ENCODE measurements at places on chromosomes 2 and 18.

GRCh38 chr2:160613466-160614153, 120.0 kb upstream of the RBMS1 start:
- no peak for DNase-seq

DNA sequence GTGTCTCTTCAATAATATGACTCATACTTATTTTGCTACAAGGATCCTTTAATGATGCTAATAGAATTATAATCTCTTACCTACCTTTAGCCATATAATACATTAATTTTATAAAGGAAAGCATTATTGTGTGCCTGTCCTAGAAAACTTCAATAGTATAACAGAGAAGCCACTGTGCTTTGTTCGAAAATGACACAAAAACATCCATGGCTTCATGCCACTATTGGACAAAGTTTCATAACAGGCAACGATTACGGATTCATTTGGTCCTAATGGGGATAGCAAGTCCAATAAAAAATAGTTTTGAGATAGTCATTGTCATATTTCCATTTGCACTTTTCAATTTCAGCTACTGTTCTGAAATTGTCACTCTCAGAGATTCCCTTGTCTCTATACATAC, 52.5 kb upstream of the CCDC150 start:
- DNase-seq: no peak

DNA sequence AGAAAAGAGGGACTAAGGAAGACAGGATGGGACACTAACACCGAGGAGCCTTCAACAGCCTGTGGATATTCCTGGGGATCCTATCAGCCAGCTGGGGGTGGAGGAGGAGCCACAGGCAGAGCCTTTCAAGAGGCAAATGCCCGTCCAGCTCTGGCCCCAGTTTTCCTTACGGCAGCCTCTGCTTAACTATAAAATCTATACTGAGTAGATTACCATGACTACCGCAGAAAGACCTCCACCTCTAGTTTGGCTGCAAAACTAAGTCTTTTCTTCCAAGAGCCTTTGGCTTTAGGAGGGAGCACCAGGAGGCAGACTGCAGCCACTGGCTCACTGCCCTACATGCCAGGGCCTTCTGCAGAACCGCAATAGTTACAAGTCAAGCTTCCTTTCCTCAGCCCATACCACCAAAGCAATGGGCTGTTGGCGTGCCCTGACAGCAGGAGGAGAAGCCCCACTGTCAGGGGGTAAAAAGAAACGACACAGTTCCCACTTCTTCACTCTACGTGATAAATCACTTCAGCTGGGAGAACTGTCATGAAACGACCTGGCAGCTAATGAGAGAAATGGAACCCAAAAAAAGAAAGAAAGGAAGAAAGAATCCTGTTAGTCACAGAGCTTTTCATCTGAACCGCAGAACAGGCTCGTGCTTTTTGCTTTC, 25.1 kb upstream of the CREB1 start:
- DNase-seq: no peak

- DNase-seq: no peak
Observed at GRCh38 chr2:86507600-86507999, 55.6 kb downstream of the CHMP3 start.

- no peak for DNase-seq
Observed at GRCh38 chr2:54604871-54605270, 118.6 kb upstream of the EML6 start.

GRCh38 chr2:123521854-123522253, 503.2 kb upstream of the CNTNAP5 start:
- DNase-seq: no peak

DNA sequence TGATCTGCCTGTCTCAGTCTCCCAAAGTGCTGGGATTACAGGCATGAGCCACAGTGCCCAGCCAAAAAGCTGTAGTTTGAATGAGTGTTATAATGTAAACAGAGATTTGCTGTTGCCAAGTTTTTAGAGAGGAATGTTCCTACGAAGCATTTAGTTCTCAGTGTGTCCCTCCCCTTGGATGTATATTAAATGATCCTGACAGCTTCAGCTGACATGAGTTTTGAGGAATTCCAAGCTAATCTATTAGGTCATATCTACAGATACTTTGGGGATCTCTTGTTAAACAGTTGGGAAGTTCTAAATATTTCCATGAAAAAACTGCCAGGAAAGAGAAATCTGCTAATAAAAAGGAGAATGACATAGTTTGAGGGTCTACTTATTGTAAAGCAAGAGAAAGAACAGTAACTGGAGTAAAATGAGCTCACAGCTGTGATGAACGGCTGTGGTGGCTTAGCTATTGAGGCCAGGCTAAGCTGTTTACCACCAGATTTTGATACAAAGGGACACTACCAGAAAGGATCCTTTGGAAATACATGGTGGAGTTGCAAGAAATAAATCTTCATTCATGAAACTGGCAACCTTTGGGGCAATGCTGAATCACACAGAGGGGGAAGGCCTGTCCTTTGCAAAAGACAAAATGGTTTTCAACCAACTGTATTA, 2.6 kb upstream of the STON1 start:
- DNase-seq: no peak

DNA sequence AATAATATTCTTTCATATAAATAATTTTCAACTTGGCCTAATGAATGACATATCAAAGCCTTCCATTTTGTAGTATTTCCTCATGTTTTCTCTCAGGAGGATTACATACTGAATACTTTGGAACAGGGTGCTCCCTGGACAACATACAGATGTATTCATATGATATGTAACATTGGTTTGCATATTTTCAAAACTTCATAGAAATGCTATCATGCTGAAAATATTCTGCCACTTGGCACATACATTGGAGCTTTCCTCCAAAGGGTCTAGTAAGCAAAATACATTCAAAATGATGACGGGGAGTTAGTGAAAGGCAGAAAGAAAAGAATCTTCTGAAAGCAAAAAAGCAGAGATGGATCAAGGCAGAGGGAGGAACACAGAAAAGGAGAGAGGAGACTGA, 38.1 kb upstream of the RTN4 start:
- DNase-seq: no peak

GRCh38 chr18:12679183-12679786, 21.4 kb upstream of the SPIRE1 start:
- DNase-seq: no peak

DNA sequence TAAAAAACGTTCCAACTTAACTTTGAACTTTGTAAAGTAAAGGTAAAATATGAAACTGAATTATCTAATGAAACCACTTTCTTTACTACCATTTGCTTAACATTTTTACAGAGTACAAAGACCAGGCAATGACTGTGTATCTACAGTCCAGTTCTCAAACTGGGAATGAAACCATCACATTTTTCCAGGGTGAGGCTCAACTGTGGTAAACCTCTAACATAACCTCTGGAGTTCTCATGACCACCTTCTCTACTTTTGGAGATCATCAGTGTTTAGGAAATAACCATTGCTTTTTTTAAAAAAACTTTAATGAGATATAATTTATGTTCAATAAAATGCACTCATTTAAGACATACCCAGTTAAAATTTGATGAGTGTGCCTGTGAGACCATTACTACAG, 223.5 kb downstream of the RNF152 start:
- DNase-seq: no peak

DNA sequence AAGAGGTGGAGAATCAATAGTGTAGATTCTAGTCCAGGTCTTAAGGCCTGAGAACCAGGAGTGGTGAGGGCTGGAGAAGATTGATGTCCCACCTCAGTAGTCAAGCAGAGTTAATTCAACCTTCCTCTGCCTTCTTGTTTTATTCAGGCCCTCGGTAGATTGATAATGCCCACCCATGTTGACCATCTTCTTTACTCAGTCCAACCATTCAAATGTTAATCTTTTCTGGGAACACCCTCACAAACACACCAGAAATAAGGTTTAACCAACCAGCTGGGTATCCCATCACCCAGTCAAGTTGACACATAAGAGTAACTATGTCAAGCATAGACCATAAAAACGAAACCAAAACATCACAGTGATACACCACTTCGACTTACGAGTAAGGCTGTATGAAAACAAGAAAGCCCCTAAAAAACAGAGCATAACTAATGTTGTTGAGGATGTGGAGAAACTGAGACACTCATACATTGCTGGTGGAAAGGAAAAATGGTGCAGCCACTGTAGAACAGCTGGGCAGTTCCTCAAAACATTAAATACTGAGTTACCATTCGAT, 57.5 kb downstream of the SLC35F5 start:
- no peak for DNase-seq

- no peak for DNase-seq
Observed at GRCh38 chr2:127644066-127645025, 1.6 kb upstream of the GPR17 start.

DNA sequence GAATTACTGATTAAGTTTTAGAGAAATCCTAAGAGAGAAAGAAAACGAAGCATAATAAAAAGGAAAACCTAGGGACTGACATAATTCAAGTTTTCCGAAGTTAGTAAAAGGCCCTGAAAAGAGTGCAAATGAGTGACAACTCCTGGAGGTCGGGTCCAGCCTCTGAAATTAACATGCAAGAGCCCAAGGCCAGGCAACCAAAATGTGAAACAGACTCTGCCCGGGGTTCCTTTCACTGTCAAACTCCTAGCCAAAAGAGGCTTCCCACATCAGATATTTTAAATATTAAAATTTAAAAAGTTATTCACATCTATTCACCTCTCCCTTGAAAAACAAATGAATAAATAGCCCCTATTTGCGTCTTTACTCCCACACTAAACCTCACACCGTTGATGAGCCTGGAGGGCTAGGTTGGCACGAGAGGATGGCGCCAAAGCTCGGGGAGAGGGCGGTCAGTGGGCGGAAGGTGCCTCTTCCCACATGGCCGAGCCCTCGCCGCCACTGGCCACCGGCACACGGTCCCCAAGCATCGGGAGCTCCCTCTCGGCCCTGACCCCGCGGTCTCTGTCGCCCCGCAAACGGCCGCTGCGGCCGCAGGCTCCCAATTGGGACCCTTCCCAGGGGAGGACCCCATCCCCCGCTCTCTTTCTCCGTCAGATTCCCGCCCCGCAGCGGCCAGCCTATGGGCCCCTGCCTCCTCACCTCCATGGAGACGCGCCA, 630 bp downstream of the PPM1G start:
- DNase-seq: no peak

- DNase-seq: peak; percentile 83
Observed at GRCh38 chr18:3245853-3246634, 1.6 kb upstream of the MYL12A start.

GRCh38 chr18:2448565-2449151, 122.6 kb downstream of the METTL4 start:
- DNase-seq: no peak

DNA sequence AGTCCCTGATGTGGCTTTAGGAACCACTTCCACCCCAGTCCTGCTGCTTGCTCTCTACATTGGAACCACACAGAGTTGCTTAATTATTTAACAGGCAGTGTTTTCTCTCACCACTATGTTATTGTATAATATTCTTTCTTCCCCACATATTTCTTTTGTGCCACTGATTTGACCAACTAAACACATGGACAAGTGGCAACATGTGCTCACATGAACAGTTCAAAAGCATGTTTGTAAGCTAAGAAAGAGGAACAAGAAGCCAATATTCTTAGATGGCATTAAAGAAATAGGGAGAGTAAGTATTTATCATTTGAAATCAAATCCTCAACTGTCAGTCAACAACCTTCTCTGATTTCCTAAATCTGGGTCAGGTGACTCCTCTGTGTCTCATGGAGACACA, 409.6 kb downstream of the FBXO15 start:
- no peak for DNase-seq

DNA sequence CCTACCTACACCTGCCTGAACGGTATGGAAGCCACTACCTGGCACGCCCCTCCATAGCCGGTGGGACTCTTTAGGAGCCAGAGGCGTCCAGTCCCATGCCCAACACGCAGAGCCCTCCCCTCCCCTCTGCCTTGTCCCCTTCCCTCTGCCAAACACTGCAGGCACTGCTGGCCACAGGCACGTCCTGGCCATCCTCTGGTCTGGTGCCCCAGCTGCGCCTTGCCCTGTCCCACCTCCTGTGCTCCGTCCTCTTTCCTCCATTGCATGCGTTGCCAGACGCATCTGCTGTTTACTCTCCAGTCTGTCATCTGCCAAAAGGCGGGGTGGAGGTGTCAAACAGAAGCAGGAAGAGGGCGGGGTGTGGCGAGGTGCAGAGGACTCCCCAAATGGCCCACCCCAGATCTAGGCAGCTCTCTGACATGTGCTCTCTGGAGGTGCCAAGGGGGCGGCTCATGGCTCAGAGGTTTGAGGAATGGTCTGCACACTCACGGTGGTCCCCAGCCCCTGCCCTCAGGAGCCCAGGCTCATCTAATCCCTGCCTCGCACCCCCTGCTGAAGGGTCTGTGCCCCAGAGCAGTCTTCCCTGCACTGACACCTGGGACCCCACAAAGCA, 45.1 kb downstream of the HS6ST1 start:
- peak; percentile 55 for DNase-seq

DNA sequence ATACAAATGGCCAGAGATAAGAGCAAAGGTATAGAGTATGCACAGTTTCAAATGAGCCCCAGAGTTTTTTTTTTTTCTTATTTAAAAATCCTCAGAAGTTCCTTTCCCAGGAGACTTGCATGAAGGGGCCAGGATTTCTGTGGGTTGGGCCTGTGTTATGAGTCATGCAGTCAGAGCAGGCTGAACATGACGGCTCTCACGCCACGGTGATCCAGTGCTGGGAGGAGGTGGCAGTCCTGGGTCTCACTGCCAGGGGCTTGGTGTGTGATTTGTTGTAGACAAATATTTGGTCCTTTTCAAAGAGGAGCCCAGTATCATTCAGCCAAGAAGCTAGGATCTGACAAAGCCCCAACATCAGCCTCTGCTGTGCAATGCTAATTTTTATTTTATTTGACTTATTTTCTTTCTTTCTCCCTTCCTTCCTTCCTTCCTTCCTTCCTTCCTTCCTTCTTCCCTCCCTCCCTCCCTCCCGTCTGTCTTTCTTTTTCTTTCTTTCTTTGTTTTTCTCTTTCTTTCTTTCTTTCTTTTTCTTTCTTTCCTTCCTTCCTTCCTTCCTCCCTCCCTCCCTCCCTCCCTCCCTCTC, 10.4 kb upstream of the KCNE4 start:
- no peak for DNase-seq
